ENCODE measurements at places on chromosomes 3 and 15.

GRCh38 chr3:61565569-61565968 is 4.2 kb downstream of the PTPRG start:
- no peaks in the 10 kb centered on the region for H3K36me3 ChIP-seq
- no peak overlapping the region for H3K4me3 ChIP-seq
- H3K27me3 ChIP-seq, result peaks cover 52% of the 10 kb centered on the region

DNA sequence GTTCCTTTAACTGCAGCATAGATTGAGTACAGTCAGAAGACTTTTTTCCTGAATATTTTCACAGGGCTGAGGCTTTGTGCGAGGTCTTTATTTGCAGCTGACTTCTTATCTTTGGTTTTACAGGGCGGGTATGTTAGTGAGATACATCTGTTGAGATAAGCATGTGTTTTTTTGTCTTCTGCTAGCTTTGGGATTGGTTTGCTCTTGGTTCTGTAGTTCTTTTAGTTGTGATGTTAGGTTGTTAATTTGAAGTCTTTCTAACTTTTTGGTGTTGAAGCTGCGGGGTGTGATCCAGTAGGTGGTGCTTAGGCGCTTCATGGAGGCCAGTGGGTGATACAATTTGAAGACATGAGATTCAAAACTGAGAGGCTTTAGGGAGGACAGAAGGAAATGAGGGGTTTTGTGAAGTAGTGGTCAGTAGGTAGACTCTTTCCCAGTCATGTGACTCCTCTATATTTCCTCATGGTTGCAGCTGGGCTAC is 67.9 kb upstream of the TNFSF10 start:
- H3K27me3 ChIP-seq, result peaks cover 4% of the 10 kb centered on the region
- peaks cover 89% of the 10 kb centered on the region for H3K4me1 ChIP-seq
- DNase-seq, result no peak

- H3K4me3 ChIP-seq, result no peak overlapping the region
- no peaks in the 10 kb centered on the region for H3K4me1 ChIP-seq
- H3K27me3 ChIP-seq, result no peaks in the 10 kb centered on the region
Measured at GRCh38 chr3:128275316-128276145, 122.2 kb downstream of the EEFSEC start.

GRCh38 chr3:185733980-185734724 is 90.7 kb downstream of the IGF2BP2 start:
- no peak overlapping the region for H3K27ac ChIP-seq
- H3K4me3 ChIP-seq, result no peak overlapping the region
- H3K36me3 ChIP-seq, result no peaks in the 10 kb centered on the region
- H3K27me3 ChIP-seq, result peaks cover 5% of the 10 kb centered on the region
- no peak for DNase-seq

GRCh38 chr3:65776081-65776480 is 262.6 kb downstream of the MAGI1 start:
- H3K36me3 ChIP-seq, result no peaks in the 10 kb centered on the region
- no peaks in the 10 kb centered on the region for H3K27me3 ChIP-seq
- no peak for DNase-seq
- H3K4me3 ChIP-seq, result no peak overlapping the region
- H3K27ac ChIP-seq, result no peak overlapping the region
- H3K4me1 ChIP-seq, result no peaks in the 10 kb centered on the region

DNA sequence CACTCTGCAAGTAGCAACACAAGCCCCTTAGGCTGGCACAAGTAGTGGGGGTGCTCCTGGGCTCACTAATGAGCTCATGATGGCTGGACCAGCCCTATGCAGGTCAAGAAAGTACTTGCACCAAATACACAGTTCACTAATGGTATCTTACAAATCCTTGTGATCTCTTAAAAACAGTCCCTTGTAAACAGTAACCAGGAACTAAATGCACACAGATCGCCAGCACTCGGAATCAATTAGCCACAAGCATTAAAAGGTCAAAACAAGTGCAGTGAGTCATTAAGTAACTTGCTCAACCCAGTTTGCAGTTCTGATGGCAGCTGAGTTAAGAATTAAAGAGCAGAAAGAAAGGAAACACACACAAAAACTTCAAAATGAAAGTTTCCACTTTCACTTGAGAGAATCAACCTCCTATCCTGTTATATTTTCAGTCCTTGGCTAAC is 43.2 kb downstream of the ARHGEF3 start:
- H3K27me3 ChIP-seq, result no peaks in the 10 kb centered on the region
- peak overlapping the region; percentile 79 for H3K27ac ChIP-seq
- peak; percentile 9 for DNase-seq

- H3K27me3 ChIP-seq, result no peaks in the 10 kb centered on the region
- DNase-seq, result no peak
- H3K4me1 ChIP-seq, result peaks cover 12% of the 10 kb centered on the region
- H3K4me3 ChIP-seq, result no peak overlapping the region
- H3K36me3 ChIP-seq, result peaks cover 41% of the 10 kb centered on the region
- no peak overlapping the region for H3K27ac ChIP-seq
Measured at GRCh38 chr3:169790687-169791429, 17.7 kb downstream of the MYNN start.

DNA sequence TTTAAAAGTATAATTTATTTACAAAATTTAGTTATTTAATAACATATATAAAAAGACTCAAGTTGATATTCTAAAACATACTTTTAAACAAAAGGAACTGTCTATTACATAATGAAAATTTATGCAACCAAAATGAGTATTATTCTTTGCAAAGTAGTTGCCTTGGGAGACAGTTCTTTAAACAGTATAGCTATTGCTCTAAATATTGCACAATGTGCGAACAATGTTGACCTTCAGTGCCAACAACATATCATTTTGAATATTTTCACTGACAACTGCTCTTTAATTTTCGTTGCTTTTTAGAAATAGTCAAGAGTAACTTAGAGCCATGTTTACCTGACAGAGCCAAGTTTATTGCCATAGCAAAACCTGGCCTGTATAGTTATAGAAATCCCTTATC is 124.9 kb downstream of the ZBTB20 start:
- no peak overlapping the region for H3K4me3 ChIP-seq
- no peak for DNase-seq
- H3K27ac ChIP-seq, result no peak overlapping the region
- no peaks in the 10 kb centered on the region for H3K36me3 ChIP-seq
- no peaks in the 10 kb centered on the region for H3K4me1 ChIP-seq

- H3K4me3 ChIP-seq, result no peak overlapping the region
- no peak for DNase-seq
- peaks cover 54% of the 10 kb centered on the region for H3K4me1 ChIP-seq
Measured at GRCh38 chr3:5035113-5035512, 55.9 kb downstream of the BHLHE40 start.

GRCh38 chr15:76799760-76800159 is 105.4 kb downstream of the SCAPER start:
- no peak for DNase-seq
- no peaks in the 10 kb centered on the region for H3K27me3 ChIP-seq
- no peak overlapping the region for H3K27ac ChIP-seq
- no peak overlapping the region for H3K4me3 ChIP-seq
- no peaks in the 10 kb centered on the region for H3K4me1 ChIP-seq

All from activated T-helper 1 cell treated with anti-CD3 and anti-CD28 coated beads, Interleukin-12 subunit alpha, Interleukin-12 subunit beta, Interleukin-2, Interleukin-4 antibody, amounts not matched to agents 30 ng/mL and 10 ng/mL and 1 ng/mL, durations not matched to agents 14 hours and 24 hours and 36 hours (primary cell).